ENCODE measurements at places on chromosomes 16 and 17. TPM values are rescaled to one million over a fixed set of nuclear protein-coding genes. Genes with fewer than 3 reads are reported as not detected.

LASP1 gene
- polyA plus RNA-seq: 77.3 TPM

KRTAP4-3 gene
- polyA plus RNA-seq: not detected

TBX4 gene
- not detected for polyA plus RNA-seq

IL17C gene
- not detected for polyA plus RNA-seq

ABCC3 gene
- not detected for polyA plus RNA-seq

CDT1 gene
- polyA plus RNA-seq: 1.4 TPM

CA5A gene
- not detected for polyA plus RNA-seq
